ENCODE measurements at places on chromosomes 3 and 15.
A peak's percentile ranks its signal among the peaks of the same experiment; 100 is the strongest.

- no peak for DNase-seq
Observed at GRCh38 chr3:72234391-72234790, 449.4 kb upstream of the PROK2 start.

- DNase-seq = peak; percentile 20
Observed at GRCh38 chr3:13657660-13658435, 108.9 kb downstream of the FBLN2 start.

- no peak for DNase-seq
Observed at GRCh38 chr3:108064293-108064887, 26.4 kb downstream of the CD47 start.

- DNase-seq = no peak
Observed at GRCh38 chr3:62238431-62238830, 134.9 kb downstream of the FEZF2 start.

- no peak for DNase-seq
Observed at GRCh38 chr3:52238193-52238760, 681 bp downstream of the TWF2 start.

GRCh38 chr3:65796676-65797075, 242.0 kb downstream of the MAGI1 start:
- no peak for DNase-seq

GRCh38 chr3:15339786-15340215, 7.4 kb upstream of the SH3BP5 start:
- DNase-seq = no peak

DNA sequence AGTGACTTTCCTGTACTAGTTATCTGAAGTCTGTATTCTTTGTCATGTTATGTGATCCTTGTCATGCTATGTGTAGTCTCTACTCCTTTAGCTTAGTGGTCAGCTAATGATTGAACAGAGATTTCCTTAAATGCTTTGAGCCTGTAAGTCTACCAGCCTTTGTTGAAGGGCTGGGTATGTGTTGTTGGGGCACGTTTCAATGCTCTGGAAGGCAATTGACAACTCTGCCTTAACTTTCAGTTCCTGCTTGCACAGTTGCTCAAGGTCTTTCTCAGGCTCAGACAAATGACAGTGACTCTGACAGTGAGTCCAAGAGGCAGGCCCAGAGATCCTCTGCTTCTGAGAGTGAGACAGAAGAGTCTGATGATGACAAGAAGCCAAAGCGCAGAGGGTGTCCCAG, 89.3 kb downstream of the CHD2 start:
- no peak for DNase-seq

DNA sequence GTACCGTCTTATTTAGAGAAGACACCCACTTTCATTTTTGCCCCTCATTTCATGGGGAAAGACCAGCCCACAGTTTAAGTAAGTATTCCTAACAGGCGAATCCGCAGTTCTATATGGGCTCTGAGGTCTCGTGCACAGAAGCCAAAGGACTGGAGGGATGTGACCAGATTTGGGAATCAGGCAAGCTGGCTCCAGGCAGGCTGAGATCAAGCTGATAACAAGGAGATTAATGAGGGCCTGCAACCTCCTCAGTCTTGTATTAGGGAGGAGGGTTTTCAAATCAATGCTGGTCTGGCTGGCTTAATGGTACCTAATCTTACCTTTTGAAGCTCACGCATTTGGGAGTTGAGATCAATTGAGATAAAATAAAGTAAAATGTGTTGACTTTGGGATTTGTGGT, 15.3 kb downstream of the ST8SIA2 start:
- DNase-seq = no peak

- DNase-seq = no peak
Observed at GRCh38 chr3:64105816-64106215, 82.5 kb upstream of the PSMD6 start.

GRCh38 chr3:193506921-193507320, 47.8 kb downstream of the ATP13A4 start:
- DNase-seq = no peak

DNA sequence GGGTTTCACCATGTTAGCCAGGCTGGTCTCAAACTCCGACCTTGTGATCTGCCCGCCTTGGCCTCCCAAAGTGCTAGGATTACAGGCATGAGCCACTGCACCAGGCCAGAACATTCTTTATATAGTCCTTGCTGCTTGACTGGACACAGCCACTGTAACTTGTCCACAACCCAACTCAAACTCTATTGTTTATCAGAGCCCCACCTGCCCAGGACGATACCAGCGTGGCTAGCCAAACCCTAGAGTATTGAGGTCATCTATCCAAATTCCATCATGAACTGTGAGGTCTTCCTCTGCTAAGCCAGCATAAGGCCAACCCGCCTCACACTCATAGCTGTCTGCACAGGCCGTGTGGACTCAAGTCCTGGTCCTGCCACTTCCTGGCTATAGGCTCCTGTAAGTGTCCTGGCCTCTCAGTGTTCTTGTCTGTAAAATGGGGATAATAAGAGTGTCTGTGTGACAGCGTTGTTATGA, 63.9 kb downstream of the DAPK2 start:
- no peak for DNase-seq

DNA sequence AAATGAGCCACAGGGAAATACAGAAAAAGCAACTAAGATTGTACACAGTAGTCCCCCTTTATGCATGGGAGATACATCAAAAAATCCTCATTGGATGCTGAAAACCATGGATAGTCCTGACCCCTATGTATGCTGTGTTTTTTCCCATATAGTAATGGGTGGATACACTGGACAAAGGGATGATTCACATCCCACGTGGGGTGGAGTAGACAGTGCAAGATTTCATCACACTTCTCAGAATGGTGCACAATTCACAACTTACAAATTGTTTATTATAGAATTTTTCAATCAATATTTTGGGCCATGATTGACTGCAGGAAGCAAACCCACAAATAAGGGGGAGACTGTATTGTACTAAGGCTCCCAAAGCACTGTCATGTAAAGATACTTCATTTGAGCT, 224.4 kb upstream of the STRIT1 start:
- DNase-seq = no peak

DNA sequence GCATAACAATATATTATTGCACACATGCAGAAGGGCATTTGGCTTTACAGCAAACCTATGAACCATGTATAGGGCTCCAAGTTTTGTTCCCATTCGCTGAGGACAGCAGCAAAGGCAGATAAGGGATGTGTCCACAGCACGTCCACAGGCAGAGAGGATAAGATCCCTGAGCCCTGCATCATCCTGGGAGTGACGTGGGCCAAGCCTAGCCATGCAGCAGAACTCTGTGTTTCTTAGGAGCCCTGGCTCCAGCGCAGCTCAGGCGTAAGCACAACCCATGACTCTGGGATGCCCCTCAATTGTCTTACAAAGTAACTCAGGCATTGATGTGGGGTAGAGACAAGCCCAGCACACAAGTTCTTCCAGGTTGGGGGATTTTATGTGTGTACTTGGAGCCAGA, 194.3 kb upstream of the CTDSPL start:
- DNase-seq = no peak

- DNase-seq = no peak
Observed at GRCh38 chr3:129936757-129937156, 37.8 kb upstream of the TRH start.

GRCh38 chr3:134094491-134094890, 64.8 kb upstream of the SLCO2A1 start:
- DNase-seq = no peak

DNA sequence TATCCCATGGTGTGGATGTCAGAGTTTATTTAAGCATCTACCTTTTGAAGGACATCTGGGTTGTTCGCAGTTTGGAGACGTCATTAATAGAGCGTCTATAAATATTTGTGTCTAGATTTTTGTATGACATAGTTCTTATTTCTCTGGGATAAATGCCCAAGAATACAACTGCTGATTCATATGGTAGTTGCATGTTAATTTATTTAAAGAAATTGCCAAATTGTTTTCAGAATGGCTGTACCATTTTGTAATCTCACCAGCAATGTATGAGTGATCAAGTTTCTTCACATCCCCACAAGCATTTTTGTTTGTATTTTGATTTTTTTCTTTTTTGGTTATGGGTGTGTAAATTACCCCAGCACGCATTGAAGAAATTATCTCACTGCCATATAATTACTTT, 656.9 kb downstream of the NTRK3 start:
- DNase-seq = no peak

GRCh38 chr3:184099806-184100686, 3.2 kb downstream of the HTR3E start:
- no peak for DNase-seq

GRCh38 chr3:119642746-119643473, 17.5 kb downstream of the POPDC2 start:
- no peak for DNase-seq

DNA sequence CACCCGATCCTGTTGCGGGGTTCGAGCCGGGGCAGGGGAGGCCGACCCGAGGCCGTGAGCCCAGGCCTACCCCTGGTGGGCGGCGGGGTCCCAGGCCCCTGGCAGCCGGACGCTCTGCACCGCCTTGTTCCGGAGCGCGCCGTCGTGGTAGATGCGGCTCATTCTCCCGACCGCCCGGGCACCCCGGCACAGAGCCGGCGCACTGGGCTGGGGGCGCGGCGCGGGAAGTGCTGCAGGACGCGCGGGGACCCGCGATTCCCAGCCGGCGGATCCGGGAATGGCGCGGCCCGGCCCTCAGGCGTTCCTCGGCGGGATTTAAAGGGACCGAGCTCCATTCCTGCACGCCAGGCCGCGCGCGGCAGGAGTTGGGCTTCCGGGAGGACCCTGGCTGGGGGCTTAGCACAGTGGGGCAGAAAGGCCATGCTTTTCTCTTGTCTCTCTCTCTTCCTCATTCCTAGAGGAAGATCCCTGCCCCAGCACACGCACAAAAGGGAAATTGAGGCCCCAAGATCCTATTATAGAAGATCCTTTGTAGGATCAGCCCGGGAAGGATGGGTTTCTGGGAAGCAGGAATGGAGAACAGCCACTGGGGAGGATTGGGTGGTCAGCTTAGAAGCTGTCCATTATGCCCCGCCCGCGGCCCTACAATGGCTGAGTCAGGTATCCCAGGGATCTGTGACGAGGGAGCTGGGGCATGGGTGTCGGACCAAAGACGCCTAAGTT, at the start of gene ARPIN:
ARPIN (minus strand) TSS at position 279 of the 723 bp plus-strand sequence; CDS start at position 162, 117 bp downstream.
- no peak for DNase-seq

DNA sequence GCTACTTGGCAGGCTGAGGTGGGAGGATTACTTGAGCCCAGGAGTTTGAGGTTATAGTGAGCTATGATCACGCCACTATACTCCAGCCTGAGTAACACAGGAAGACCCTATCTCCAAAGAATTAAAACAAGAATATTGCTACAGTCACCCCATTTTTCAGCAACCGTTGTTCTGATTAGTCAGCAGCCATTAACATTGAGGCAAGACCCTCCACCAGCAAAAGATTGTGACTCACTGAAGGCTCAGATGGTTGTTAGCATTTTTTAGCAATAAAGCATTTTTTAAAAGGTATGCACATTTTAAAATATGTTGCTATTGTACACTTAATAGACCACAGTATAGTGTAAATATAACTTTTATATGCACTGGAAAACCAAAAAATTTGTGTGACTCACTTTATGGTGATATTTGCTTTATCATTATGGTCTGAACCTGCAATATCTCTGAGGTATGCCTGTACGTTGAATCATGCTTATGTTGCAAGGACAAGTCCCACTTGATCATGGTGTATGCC, 492.6 kb downstream of the SQOR start:
- DNase-seq = no peak

DNA sequence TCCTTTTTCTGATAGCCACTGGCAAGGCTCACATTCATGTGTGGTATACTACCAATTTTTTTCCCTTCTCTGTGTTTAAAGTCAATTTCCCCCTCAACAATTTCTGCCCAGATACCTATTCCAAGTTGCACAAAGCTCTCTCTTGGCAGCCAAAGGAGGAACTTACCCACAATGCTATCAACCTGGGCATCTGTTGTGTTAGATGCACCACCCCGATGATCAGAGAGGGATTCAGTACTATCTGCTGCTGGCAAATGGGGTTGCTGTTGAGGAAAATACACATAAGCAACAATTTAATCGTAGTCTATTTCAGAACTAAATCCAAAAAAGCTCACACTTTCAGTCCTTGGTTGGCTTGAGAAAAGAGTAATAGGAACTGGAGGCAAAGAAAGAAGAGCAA, 46.1 kb downstream of the AAGAB start:
- no peak for DNase-seq
